ENCODE measurements at places on chromosomes 5 and 9. TPM values are rescaled to one million over a fixed set of nuclear protein-coding genes. Genes with fewer than 3 reads are reported as not detected.

The IFNA2 gene
- total RNA-seq = not detected

The ANKHD1 gene
- 119 TPM for total RNA-seq

The SLC25A25 gene
- 11.3 TPM for total RNA-seq

The IL9 gene
- total RNA-seq = 104 TPM

The TNFSF8 gene
- total RNA-seq = 73.6 TPM

The UBE2QL1 gene
- total RNA-seq = 0.67 TPM

The NMUR2 gene
- total RNA-seq = not detected

DNA sequence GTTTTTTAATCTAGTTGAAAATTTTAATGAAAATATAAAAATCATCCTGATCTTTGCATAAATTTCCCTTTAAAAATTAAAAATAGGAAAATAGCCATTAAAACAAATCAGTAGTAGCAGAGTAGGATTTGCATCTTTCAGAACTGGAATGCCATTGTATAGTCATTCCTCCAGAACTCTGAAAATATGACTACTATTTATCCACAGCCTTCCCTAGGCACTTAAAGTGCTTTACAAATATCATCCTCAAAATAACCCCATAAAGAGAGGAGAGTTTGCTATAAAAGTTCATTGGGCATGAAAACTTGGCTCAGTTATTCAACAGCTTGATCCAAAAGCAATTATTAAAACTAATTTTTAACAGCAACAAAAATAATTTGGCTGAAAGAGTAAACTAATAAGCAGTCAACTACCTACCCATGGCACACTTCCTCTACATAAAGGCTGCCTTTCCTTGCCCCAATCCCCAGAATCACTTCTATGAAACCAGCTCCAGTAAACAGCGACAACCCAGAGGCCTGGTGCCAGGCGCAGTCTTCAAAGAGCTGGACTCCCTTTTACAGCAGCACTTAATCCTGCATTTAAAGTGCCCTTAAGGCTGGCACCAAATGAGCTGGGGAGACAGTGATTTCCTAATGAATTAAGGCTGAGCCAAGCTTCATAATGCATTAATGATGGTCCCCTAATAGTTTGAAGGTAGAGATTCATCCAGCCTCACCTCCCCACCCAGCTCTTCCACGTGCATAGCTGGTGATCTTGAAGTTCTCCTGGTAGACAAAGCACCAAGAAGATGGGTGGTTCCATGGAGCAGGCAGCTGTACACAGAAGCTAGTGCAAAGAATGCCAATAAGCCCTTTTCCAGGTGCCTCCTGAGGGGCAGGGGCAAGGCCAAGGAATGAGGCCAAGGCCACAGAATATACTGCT, 36.1 kb downstream of the LHFPL2 start:
- no peak for DNase-seq
- H3K4me3 ChIP-seq = no peak overlapping the region
- H3K4me1 ChIP-seq = no peaks in the 10 kb centered on the region
- H3K36me3 ChIP-seq = no peaks in the 10 kb centered on the region
- no peak overlapping the region for H3K27ac ChIP-seq

DNA sequence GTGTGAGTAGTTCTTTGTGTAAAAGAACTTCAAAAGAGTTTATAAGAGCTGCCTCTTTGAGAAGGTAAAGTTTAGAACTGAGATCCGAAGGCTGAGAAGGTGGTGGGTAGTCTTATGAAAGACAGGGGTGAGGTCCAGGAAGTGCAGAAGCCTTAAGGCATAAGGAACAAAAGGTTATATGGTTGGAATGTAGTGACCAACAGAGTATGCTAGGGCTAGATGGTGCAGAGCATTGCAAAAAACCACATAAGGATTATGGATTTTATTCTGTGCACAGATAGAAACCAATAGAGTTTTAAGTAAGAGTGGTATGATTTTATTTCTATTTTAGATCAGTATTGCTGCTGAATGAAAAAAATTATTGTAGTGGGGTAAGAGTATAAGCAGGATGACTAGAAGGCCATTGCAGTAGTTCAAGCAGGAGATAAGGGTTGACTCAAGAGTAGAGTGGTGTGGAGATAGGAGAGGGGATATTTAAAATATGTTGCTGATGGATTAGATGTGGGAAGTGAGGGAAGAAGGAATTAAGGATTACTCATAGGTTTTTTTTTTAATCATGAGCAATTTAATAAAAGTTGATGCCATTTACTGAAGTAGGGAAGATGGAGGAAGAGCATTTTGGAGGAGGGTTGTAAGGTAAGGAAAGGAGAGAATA, 3.7 kb downstream of the RECK start:
- no peak overlapping the region for H3K4me3 ChIP-seq
- no peaks in the 10 kb centered on the region for H3K27me3 ChIP-seq
- peaks cover 3% of the 10 kb centered on the region for H3K36me3 ChIP-seq
- H3K27ac ChIP-seq = no peak overlapping the region
- H3K4me1 ChIP-seq = peaks cover 47% of the 10 kb centered on the region

GRCh38 chr5:74651710-74652109, 11.2 kb upstream of the ENC1 start:
- no peak overlapping the region for H3K4me3 ChIP-seq
- H3K27me3 ChIP-seq = peaks cover 26% of the 10 kb centered on the region
- H3K27ac ChIP-seq = no peak overlapping the region
- no peaks in the 10 kb centered on the region for H3K36me3 ChIP-seq
- peaks cover 2% of the 10 kb centered on the region for H3K4me1 ChIP-seq
- no peak for DNase-seq

DNA sequence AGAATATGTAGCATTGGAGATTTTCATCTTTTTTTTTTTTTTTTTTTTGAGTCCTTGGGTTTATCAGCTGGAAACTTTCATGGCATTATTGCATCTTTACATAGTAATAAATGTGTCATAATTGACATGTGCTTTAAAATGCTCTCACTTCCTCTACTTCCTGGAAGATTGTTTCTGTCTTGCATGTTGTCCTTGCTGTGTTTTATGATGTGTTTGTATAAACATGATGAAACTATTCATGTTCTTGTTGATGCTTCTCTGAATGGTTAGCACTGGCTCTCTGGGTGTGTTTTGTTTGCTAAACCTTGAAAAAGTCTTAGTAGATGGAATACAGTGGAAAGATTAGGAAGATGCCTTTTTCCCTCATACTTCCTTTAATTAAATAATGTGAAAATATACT, 87.9 kb downstream of the IQGAP2 start:
- no peak overlapping the region for H3K4me3 ChIP-seq
- H3K36me3 ChIP-seq = peaks cover 3% of the 10 kb centered on the region
- peaks cover 12% of the 10 kb centered on the region for H3K4me1 ChIP-seq
- no peak overlapping the region for H3K27ac ChIP-seq
- H3K27me3 ChIP-seq = no peaks in the 10 kb centered on the region

DNA sequence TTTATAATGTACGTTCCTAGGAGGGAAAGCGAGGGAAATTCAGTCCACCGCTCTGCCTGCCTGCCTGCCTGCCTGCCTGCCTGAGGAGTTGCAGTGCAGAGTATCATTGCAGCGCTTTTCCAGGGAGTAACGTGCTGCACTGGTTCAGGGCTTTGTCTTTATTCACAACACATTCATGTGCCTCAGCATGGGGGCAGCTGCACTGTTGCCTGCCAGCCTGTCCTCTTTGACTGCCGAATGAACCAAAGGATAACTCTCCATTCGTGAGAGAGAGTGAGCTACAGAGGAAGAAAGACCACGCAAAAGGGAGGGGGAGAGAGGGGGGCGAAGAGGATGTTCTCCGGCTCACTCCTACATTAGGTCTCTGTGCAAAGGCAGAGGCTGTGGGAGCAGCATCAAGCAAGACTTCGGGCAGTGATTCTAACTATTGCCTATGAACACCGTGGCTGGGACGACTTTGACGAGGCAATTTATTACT, 791.2 kb downstream of the MAT2B start:
- H3K27ac ChIP-seq = no peak overlapping the region
- H3K4me1 ChIP-seq = no peaks in the 10 kb centered on the region
- H3K36me3 ChIP-seq = no peaks in the 10 kb centered on the region
- H3K27me3 ChIP-seq = no peaks in the 10 kb centered on the region
- H3K4me3 ChIP-seq = no peak overlapping the region
- no peak for DNase-seq

- peaks cover 37% of the 10 kb centered on the region for H3K4me1 ChIP-seq
- peak overlapping the region; percentile 59 for H3K4me3 ChIP-seq
- H3K27ac ChIP-seq = peak overlapping the region; percentile 87
- H3K27me3 ChIP-seq = no peaks in the 10 kb centered on the region
- peaks cover 15% of the 10 kb centered on the region for H3K36me3 ChIP-seq
Measured at GRCh38 chr5:59042201-59043055, 459.6 kb downstream of the RAB3C start.

DNA sequence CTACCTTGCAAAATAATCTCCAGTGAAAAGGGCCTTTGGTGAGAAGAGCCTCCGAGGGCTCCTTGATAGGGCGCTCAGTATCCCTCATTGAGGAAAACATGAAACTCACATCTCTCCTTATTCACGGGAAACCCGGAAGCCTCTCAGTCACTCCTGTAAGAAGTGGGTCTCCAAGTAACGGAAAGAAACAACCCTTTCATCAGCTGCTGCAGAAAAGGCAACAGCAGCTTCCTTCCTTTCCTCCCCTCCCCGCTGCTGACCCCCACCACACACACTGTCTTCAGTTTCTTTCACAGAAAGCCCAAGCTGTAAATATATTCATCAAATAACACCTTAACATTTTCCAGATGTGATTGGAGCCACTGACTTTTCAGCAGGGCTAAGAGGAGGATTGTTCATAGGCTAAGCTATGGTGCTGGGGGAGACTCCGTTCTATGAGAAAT, 81.4 kb downstream of the C9orf152 start:
- H3K27ac ChIP-seq = peak overlapping the region; percentile 66
- no peak for DNase-seq
- no peaks in the 10 kb centered on the region for H3K27me3 ChIP-seq

GRCh38 chr5:44252545-44252944, 136.7 kb downstream of the FGF10 start:
- no peaks in the 10 kb centered on the region for H3K4me1 ChIP-seq
- no peaks in the 10 kb centered on the region for H3K36me3 ChIP-seq
- DNase-seq = no peak
- H3K27ac ChIP-seq = no peak overlapping the region

DNA sequence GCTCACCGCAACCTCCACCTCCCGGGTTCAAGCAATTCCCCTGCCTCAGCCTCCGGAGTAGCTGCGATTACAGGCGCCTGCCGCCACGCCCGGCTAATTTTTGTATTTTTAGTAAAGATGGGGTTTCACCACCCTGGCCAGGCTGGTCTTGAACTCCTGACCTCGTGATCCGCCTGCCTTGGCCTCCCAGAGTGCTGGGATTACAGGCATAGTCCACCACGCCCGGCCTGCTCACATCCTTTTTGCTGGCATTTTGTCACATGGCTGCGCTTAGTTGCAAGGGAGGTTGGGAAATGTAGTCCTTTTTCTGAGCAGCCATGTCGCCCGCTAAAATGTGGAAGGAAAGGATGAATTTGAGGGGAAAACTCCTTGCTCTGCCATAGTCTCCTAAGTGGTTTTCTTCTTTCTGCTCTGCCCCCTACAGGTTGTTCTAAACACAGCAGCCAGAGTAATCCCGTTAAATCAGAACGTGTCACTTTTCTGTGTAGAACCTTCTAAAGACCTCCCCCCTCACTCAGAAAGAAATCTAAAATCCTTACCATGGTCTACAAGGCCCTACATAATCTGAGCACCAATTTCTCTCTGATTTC, 57.8 kb upstream of the HSPA9 start:
- H3K4me1 ChIP-seq = no peaks in the 10 kb centered on the region

- no peak for DNase-seq
- no peaks in the 10 kb centered on the region for H3K4me1 ChIP-seq
- no peaks in the 10 kb centered on the region for H3K27me3 ChIP-seq
- no peak overlapping the region for H3K27ac ChIP-seq
Measured at GRCh38 chr5:18048449-18048848, 414.2 kb downstream of the TAF11L14 start.

GRCh38 chr5:12330993-12331588, 426.8 kb upstream of the CTNND2 start:
- H3K36me3 ChIP-seq = no peaks in the 10 kb centered on the region
- no peak overlapping the region for H3K27ac ChIP-seq
- no peaks in the 10 kb centered on the region for H3K27me3 ChIP-seq
- DNase-seq = no peak
- H3K4me3 ChIP-seq = no peak overlapping the region

DNA sequence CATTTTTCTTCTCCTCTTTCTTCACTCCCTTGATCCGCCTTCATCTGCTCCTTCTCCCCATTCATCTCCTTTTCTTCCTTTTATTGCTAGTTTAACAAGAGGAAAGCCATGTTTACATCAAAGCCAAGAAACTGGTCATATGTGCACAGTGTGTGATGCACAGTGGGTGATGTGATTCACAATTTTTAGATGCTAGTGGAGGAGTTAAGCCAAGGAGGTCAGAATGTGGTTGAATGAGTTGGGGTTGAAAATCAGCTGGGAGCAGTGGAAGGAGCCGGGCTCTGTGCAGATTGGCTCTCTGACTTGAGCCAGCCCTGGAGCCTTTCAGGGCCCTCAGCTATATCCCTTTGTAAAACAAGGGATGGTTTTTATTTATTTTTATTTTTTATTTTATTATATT, 7.3 kb downstream of the ACER2 start:
- no peak for DNase-seq
- H3K4me1 ChIP-seq = no peaks in the 10 kb centered on the region
- no peak overlapping the region for H3K4me3 ChIP-seq
- H3K27ac ChIP-seq = no peak overlapping the region
- H3K27me3 ChIP-seq = no peaks in the 10 kb centered on the region
- no peaks in the 10 kb centered on the region for H3K36me3 ChIP-seq

DNA sequence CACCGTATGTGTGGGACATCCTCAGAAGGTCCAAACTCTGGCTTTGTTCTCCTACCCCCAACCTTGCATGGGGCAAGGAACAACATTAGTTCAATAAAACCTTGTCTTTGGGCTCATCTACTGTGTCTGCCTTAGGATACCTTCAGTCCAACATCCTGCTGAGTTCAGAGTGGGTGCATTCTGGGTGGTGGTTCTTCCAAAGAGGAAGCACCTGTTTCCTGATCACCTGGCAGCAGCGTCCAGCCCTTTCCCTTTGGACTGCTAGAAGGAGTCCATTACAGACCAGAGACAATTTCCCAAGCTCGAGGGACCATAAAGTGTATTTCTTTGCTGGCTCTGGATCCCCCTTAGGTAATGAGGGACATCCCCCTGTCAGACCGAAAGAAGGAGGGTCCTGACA, 154.1 kb downstream of the SEMA6A start:
- no peaks in the 10 kb centered on the region for H3K4me1 ChIP-seq
- H3K4me3 ChIP-seq = no peak overlapping the region
- no peaks in the 10 kb centered on the region for H3K27me3 ChIP-seq
- no peak for DNase-seq
- H3K27ac ChIP-seq = no peak overlapping the region
- H3K36me3 ChIP-seq = no peaks in the 10 kb centered on the region

DNA sequence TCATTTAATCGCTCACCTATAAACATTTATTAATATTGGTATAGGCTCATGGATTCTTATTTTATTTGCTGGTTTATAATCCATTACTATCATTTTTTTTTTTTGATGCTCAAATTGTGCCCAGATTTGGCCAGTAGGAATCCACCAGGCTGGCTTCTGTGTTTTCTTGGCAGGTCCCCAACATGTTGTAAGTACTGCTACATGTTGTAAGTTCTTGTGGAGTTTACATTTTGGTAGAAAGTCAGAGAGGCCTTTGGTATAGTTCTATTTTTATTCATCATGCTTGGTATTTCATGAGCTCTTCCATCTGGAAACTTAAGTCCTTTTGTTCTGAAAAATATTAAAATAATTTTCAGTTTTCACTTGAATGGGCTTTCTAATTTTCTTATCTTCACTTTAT, 47.1 kb downstream of the MAT2B start:
- no peaks in the 10 kb centered on the region for H3K36me3 ChIP-seq
- no peak overlapping the region for H3K27ac ChIP-seq
- no peak for DNase-seq
- no peak overlapping the region for H3K4me3 ChIP-seq

GRCh38 chr5:95711501-95712346, 19.4 kb upstream of the RHOBTB3 start:
- H3K27ac ChIP-seq = no peak overlapping the region
- no peaks in the 10 kb centered on the region for H3K36me3 ChIP-seq
- peaks cover 38% of the 10 kb centered on the region for H3K27me3 ChIP-seq
- no peak overlapping the region for H3K4me3 ChIP-seq

Measured in activated T-helper 2 cell treated with anti-CD3 and anti-CD28 coated beads, Interferon-gamma antibody, Interleukin-2, Interleukin-4, amounts not matched to agents 10 μg/mL and 5 μg/mL and 100 μg/mL, durations not matched to agents 14 hours and 24 hours and 36 hours (primary cell).